ENCODE measurements at places on chromosomes 12 and 14.

- no peak for DNase-seq
Measured at GRCh38 chr14:79960288-79960687, 251.0 kb downstream of the DIO2 start.

- peak; percentile 49 for DNase-seq
Measured at GRCh38 chr12:3129301-3130056, 52.3 kb downstream of the TSPAN9 start.

GRCh38 chr12:114976959-114977358, 293.0 kb upstream of the TBX3 start:
- DNase-seq: no peak

DNA sequence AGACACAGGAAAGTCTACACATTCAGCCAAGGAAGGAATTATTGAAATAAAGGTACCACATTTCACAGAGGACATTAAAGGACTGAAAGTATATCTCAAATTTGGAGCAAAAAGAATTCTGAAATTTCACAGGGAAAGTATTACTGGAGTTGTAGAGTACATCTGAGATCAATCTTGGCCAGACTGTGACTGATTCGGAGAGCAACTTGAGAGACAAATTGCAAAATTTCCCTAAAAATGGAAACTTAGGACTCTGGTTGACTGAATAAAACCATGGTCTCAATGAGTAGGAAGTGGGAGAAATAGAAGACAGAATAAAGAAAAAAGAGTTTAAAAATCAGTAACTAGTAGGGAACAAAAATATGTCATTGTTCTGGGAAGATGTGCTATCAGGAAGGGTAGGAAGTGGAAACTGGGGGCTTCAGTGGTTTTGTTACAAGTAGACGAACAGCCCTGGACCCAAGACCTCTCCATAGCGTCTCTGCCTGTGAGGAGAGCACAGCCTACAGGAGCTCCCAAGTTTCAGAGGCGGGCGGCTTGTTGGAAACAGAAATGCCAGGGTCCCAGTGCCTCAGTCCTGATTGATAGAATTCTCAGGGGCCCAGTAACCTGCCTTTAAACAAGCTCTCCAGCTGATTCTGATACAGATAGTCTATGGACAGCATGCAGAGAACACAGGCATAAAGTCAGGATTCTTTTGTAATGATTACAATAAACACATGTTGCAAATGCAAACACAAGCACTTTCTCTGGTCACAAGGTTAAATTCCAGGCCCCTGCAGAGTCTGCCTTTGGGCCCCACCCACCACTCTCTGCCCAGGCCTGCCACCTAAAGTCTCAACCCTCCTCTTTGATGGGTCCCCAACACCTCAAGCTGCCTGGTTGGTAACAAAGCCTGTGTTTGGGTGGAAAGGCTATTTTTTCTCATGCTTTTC, 63.1 kb downstream of the BBS10 start:
- DNase-seq: no peak

DNA sequence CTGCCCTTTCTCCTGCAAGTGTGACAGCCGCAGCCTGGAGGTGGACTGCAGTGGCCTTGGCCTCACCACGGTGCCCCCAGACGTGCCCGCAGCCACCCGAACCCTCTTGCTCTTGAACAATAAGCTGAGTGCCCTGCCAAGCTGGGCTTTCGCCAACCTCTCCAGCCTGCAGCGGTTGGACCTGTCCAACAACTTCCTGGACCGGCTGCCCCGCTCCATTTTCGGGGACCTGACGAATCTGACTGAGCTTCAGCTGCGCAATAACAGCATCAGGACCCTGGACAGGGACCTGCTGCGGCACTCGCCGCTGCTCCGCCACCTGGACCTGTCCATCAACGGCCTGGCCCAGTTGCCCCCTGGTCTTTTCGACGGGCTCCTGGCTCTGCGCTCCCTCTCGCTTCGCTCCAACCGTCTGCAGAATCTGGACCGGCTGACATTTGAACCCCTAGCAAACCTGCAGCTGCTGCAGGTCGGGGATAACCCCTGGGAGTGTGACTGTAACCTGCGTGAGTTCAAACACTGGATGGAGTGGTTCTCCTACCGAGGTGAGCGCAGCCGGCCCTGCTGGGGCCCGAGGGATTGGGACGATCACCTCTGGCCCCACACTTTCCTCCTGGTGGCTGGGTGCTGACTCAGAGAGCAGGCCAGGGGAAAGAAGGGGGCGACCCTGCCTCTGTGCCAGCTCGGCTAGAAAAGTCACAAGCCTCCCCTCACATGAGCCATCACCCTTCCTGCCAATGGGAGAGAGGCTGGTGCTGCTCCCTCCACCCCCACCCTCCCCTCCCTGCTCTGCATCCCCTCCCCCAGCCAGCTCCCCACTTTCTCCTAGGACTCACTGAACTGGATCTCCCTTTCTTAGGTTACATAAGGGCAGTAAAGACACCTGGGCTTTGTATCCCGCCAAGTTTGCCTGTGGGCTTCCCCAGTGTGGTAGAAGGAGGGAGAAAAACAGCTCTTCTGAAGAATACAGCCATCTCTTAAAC, 10.9 kb downstream of the LRTM2 start:
- peak; percentile 24 for DNase-seq

DNA sequence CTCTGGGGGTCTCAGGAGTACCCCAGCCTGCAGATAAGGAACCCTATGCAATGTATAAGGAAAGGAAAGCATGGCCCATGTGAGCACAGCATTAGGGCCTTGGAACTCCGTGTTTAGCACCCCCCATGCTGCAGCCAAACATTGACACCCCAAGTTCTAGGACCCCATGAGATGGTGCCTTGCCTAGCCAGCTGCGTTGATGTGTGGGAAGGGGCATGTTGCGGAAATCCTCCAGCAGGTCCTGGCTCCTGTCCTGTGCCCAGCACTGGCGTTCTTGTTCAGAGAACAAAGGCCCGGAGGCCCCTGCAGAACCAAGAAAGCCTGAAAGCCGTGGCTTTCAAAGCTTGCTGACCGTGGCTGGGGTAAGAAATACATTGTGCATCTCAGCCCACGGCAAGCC, 99.4 kb upstream of the DIO3 start:
- DNase-seq: no peak

GRCh38 chr12:65306366-65307168, 28.1 kb downstream of the MSRB3 start:
- no peak for DNase-seq

DNA sequence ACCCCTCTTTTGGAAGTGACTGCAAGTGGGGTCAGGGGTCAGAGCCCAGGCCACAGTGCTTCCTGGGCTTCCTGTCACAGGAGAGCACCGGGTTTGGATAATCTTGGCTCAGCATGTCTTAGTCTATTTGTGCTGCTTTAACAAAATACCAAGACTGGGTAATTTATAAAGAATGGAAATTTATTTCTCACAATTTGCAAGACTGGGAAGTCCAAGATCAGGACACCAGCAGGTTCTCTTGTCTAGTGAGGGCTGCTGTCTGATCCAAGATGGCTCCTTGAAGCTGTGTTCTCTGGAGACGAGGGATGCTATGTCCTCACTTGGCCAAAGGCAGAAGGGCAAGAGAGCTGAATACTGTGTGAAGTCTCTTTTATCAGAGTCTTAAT, 74.1 kb downstream of the RIN3 start:
- no peak for DNase-seq

DNA sequence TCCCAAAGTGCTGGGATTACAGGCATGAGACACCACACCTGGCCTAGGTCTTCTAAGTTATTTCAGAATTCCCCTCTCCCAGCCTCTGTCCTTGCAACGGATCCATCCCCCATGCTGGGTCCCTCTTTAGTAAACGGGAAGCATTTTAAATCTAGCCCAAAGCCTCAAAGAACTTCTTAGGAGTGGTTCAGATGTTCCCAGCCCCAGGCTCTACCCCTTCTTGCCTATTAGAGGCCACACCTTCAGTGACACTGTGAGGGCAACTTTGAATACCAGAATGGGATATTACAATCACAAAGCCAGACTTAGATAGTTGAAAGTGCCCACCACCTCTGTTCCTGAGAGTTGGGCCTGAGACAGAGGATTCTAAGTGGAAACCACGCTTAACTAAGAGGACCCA, 18.1 kb upstream of the SPPL3 start:
- no peak for DNase-seq

DNA sequence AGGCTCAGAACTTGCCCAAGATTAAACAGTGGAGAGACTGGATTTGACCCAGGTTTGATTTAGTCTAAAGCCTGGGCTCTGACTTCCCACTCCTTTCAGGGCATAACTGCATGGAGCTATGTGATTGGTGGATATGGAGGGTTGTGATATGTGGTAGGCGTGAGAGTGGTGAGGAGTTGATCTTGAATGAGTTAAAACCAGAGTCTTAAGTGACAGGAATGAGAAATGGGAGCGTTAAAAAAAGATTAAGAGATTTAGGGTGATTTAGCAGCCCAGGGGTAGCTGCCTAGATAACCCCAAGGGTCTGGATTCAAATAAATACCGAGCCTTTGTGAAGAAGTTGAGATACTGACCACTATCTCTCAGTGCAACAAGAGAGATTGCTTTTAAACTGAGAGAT, 8.4 kb downstream of the SYNDIG1L start:
- no peak for DNase-seq
